Calu3 (cell line): ENCODE measurements at places on chromosomes 16 and 17. TPM values are rescaled to one million over a fixed set of nuclear protein-coding genes. Genes with fewer than 3 reads are reported as not detected.

DNA sequence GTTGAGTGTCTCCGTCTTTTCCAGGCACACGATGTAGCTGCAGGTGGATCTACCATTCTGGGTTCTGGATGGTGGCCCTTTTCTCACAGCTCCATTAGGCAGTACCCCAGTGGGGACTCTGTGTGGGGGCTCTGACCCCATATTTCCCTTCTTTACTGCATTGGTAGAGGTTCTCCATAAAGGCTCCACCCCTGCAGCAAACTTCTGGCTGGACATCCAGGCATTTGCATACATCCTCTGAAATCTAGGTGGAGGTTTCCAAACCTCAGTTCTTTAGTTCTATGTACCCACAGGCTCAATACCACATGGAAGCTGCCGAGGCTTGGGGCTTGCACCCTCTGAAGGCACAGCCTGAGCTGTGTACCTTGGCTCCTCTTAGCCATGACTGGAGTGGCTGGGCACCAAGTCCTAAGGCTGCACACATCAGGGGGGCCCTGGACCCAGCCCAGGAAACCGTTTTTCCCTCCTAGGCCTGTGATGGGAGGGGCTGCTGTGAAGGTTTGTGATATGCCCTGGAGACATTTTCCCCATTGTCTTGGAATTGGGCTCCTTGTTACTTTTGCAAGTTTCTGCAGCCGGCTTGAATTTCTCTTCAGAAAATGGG is 14.0 kb downstream of the ABCC1 start:
- DNase-seq, result no peak

Gene FN3K
- 13.4 and 15.5 TPM in 2 replicates for total RNA-seq

GRCh38 chr17:78789663-78790181 is 7.6 kb upstream of the CYTH1 start:
- no peak for DNase-seq

- DNase-seq, result no peak
Observed at GRCh38 chr17:5536866-5537650, 47.3 kb downstream of the NLRP1 start.

- no peak for DNase-seq
Observed at GRCh38 chr16:79587897-79588296, 12.6 kb downstream of the MAF start.

Gene GAA
- 73.1 and 82.4 TPM in 2 replicates for total RNA-seq

- DNase-seq, result no peak
Observed at GRCh38 chr17:57667461-57667923, 77.6 kb downstream of the CCDC182 start.

Gene EME1
- total RNA-seq, result 32.6 and 33.5 TPM in 2 replicates

Gene ABCA8
- not detected in 2 replicates for total RNA-seq

Gene VTN
- 0.22 TPM in 1 of 2 replicates, not detected in the other for total RNA-seq

DNA sequence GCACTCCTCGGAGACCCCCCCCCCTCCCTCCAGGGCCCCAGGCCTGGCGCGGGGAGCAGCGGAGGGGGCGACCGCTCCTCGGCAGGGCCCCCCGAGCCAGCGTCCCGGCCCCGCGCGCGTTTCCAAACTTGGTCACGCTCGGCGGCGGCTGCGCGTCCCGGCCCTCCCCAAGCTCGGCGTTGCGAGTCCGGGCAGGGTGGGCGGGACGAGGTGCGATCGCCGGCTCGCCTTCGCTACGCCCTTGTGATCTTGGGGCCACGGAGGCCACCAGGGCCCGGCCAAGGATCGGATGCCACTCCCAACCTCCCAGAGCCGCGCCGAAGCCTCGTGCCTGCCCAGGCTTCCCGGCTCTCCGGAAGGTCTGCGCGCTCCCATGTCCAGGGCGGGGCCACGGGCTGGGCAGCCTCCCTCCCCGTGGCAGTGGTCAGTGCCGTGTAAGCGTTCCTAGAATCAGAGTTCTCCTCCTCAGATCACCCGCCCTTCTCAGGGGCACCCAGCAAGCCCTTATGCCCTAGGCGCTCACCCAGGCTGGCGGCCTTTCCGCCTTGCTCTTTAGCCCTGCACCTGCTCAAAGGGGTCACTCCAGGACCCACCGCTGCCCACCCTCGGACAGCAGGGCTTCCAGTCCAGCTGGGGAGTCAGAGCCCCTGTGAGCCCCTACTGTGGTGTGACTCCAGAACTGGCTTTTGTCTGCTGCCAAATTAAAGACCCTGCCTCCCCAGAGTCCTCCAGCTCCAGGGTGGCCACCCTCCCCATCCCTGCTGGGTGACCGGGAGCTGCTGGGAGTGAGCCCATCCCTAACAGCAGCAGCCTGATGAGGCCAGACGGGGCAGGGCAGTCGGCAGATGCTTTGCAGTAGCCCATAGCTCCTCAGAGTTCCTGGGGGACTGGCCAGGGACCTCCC is 12.2 kb upstream of the MRPS23 start:
- DNase-seq, result peak; percentile 41

Gene MYO15A
- 0.38 and 0.76 TPM in 2 replicates for total RNA-seq

DNA sequence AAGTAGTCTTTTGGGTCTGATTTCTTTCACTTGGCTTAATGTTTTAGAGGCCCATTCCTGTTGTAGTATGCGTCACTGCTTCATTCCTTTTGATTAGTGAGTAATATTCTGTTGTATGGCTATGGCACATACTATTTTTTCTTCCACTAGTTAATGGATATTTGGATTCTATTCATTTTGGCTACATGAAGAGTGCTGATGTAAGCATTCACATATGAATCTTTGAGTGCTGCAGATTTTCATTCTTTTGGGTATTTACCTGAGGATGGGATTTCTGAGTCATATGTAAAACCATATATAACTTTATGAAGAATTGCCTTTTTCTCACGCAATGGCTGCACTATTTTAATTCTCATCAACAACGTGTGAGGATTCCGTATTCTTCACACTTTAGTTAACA is 113.6 kb downstream of the AHSP start:
- DNase-seq, result no peak

DNA sequence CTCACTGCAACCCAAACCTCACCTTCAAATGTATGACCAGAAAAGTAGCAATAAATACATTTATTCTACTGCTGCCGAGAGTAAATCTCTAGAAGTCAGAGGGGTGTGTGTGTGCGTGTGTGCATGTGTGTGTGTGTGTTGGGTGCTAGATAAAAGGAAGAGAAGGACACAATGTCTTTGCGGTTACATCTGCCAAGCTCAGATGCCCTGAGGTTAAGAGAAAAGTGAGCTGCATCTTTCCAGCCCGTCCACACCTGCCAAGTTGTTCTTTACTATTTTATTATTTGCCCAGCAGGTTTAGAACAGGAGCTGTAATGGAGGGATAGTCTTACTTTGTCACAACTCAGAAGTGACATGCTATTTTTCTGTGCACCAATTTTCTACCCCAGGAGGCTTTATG is 54.5 kb upstream of the ANKFN1 start:
- DNase-seq, result no peak

Gene TUBB3
- total RNA-seq, result 52.1 and 61.5 TPM in 2 replicates

- no peak for DNase-seq
Observed at GRCh38 chr17:68694791-68695485, 93.8 kb upstream of the FAM20A start.

GRCh38 chr17:42274812-42275526 is 1.2 kb downstream of the STAT5B start:
- DNase-seq, result no peak

Gene C17orf107
- total RNA-seq, result 2.1 and 3.2 TPM in 2 replicates

DNA sequence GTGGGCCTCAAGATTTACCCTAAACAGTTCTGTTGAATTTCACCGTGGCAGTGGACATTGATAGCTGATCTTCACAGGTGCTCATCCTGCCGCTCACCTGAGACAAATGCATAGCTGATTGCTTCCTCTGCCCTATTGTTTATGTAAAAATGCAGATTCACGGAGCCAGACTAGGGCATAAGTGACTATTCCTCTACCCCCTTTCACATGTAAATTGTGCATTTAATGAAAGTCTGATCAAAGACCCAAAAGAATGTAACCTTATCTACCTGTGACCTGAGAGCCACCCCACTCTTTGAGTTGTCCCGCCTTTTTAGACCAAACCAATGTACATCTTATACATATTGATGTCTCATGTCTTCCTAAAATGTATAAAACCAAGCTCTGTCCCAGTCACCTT is 312.4 kb upstream of the CDH5 start:
- DNase-seq, result no peak

Gene HOXB1
- not detected in 2 replicates for total RNA-seq

DNA sequence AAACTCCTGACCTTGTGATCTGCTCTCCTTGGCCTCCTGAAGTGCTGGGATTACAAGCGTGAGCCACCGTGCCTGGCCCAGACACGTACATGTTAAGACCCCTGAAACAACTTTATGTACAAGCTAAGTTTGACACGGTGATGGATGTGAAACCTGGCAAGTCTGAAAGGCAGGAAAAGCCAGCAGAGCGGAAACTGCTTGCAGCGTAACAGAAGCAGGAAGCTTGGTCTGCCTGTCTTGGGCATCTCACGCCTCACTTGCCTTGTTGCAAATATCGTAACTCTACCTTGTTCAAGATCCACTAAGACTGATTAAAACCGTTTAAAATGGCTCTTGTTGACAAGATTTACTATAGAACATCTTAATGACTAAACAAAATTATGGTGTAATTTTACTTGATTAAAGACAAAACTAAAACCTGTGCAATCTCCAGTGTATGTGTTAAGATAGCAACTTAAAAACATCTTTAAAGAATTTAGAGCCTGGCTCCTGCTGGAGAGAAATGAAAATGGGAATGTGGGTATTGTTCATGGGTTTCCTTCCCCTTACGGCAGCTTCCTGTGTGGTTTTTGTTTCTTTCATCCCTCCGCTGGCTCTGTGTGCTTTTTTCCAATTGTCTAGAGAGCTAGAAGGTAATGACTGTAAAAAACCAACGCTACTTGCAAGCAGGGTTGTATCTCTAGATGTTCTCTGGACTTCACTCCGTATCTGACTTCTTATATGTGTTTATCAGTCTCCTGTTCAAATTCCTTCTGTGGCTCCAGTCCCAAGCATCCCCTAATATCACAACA is 477.6 kb downstream of the XYLT1 start:
- DNase-seq, result no peak

DNA sequence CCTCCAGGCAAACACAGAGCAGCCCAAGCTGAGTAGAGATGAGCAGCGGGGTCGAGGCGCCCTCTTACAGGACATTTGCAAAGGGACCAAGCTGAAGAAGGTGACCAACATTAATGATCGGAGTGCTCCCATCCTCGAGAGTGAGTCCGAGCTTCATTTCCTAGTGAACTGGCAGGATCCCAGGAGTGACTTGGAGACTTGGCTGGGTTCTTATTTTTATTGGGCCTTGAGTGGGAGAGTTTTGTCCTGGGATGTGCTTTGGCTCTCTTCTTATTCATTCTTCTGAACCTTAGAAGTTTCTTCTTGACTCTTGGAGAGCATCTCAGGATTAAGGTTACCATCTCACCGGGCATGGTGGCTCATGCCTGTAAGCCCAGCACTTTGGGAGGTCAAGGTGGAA is 27.2 kb upstream of the CDC6 start:
- no peak for DNase-seq

GRCh38 chr16:88642881-88643643 is 4.7 kb downstream of the IL17C start:
- DNase-seq, result no peak

DNA sequence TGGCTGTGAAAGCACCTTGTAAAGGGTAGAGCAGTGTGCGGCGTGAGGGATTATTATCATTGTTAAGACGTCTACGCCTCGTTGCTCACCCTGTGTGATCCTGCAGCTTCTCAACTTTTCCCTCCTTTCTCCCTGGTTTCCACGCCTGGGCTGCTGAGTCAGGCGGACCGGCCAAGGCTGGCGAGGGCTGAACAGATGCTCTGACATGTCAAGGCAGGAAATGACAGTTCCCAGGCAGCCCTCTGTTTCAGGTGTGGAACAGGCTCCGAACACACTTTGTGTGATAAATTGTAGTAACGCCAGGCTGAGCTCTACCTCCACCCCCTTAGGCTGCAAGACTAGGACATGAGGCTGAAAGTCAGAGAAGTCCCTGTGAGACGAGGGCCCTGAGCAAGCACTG is 46.0 kb upstream of the TBX2 start:
- DNase-seq, result no peak

DNA sequence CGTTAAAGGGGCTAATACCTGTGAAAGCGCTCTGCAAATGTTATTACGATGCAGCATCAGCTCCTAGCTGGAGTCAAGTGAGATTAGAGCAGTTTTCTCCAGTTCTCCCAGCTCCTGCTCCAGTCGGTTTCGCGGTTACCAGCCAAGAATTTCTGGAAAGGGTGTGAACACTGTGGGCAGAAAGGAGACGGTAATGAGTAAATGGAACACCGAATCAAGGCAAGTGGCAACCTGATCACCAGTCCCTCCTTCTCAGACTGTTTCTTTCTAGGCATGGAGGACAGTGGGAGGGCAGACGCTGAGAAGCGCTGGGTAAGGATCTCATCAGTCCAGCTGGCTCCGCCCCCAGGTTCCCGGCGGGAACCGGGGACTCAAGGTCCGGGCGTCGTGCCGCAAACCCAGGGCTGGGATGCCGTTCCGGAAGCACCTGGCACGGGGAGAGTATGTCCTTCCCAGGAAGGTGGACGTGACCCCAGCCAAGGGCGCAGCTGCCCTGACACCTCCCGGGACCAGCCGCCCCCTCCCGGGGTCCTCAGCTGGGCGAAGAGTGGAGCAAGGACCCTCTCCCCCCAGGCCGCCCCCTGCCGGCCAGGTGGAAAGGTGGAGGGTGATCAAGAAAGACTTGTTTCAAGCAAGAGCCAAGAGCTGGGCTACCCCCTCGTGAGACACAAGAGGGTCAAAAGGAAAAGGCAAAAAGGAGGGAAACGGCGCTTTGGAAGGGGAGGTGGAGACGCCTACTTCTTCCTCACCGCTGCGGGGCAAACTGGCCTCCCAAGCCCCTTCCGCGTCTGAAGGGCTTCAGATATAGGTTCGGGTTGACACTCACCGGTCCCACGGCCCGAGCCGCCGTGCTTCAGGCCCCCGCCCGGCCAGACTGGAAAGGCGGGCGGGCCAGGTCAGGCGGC is 481 bp downstream of the MYO19 start:
- DNase-seq, result peak; percentile 93

- DNase-seq, result no peak
Observed at GRCh38 chr17:82743344-82744219, 8.2 kb downstream of the FN3K start.

DNA sequence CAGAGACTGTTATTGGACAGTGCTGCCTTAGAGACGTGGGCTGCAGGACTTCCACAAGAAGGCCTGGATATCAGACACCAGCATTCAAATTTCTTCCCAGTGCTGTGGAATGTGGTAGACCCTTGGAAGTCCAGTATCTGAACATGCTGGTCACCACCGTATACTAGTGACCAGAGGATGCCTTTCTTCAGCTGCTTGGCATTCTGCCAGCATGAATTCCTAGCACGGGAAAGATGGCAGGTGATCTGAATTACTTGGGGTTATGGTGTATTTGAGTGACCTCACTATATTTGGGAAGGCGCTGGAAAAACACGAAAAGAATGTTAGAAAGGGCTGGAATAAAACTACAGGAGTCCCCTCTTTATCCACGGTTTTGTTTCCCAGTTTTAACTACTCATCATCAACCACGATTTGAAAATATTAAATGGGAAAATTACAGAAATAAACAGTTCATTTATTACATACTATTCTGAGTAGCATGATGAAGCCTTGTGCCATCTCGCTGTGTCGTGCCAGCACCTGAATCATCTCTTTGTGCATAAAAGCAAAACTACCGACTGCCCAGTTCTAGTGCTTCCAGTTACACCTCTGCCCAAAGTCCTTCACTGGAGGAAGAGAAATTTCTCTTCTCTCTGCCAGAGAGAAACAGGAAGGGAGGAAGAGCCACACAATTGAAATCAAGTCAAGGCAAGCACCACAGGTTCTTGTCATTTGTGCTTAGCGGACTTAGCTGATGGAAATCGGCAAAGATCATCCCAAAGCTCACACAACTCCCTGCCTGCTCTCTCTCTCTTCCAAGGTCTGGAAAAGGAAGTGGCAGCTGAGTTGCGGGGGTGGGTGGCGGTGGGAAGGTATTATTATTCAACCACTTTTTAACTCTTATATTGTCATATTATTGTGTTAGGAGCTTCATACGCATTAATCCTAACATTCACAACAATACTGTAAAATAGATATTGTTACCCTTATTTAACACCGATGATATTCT is 1.4 kb upstream of the CHST4 start:
- no peak for DNase-seq
